Activated naive CD4-positive, alpha-beta T cell (primary cell): ENCODE measurements at places on chromosomes 11 and 22.

DNA sequence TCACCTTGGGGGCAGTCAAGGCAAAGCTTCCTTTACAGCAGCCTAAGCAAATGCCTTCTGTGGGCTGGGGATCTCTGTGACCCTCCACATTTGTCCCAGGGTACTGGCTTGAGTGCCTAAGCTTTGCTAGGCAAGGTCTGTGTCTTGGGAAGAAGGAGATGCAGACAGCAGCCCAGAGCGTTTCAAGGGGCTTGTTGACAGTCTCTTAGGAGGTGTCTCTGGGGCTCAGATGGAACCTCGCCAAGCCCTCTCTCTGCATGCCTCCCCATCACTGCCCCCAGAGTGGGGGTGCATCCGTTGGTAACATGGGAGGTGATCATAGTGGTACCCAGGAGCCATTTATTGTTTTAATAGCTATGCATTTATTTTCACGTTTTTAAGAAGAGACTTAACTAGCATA lies 29.1 kb upstream of the TMPRSS4 start:
- no peak for DNase-seq

- no peak for DNase-seq
These were observed 121.5 kb downstream of the CD44 start for GRCh38 chr11:35260342-35260985.

DNA sequence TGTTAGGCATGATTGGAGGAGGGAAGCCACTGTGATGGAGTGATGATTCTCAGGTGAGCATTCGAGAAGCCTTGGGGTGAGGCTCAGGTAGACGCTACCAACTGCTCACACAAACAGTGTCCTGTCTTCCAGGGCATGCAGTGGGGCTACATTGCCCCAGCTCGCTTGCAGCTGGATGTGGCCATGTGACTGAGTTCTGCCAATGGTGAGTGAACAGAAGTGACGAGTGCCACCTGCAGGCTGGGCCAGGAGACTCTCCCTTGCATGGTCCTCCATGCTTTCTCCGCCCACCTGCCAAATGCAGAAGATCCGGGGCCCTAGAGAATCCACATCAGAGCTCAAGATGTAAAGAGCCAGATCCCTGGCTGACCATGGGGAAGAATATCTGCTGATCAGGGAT lies 195.9 kb downstream of the BCR start:
- no peak for DNase-seq

DNA sequence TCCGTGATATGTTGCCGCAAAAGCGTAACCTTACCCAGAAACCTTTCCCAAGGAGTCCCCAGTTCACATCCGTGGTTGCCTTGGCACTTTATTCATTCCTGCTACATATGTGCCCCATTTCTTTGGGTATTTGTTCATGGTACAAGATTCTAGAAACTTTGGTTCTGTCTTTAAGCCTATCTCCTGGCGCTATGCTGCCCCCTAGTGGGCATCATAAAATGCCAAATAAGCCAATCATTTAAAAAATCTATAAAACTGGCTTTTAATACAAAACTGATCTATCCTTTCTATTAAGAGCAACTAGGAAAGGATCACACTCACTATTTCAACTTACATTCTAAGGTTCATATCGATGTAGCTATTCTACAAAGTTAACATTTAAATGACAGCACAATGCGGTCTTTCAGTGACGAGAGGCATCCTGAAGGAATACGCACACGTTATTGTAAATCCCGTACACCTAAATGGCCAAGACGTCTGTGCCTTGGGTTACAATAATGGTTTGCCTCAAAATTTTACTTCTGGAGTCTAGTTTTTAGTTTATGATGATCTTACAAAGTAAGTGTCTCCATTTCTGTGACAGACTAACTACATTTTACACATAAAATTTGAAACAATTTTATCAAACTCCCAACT lies 16.2 kb downstream of the PIWIL3 start:
- DNase-seq, result peak; percentile 9

GRCh38 chr11:57410287-57410686 lies 16.6 kb downstream of the SLC43A3 start:
- DNase-seq, result no peak

- no peak for DNase-seq
These were observed 1.1 kb upstream of the GAB2 start for GRCh38 chr11:78418584-78419211.

DNA sequence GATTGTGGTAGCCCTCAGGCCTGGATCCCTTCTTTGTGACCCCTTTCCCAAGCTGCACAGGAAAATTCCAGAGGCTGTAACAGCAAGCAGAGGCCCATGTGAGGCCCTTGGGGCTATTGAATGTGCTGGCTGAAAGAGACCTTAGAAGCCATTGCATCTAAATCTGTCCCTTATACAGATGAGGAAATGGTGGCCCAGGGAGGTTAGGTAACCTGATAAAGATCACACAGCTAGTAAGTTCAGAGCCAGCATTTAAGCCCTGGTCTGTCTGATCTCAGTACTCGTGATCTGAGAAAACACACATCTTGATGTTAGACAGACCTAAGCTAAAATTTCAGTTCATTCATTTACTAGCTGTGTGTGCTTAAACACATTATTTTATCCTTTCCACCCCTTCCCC lies 115.9 kb upstream of the TBCEL start:
- no peak for DNase-seq

DNA sequence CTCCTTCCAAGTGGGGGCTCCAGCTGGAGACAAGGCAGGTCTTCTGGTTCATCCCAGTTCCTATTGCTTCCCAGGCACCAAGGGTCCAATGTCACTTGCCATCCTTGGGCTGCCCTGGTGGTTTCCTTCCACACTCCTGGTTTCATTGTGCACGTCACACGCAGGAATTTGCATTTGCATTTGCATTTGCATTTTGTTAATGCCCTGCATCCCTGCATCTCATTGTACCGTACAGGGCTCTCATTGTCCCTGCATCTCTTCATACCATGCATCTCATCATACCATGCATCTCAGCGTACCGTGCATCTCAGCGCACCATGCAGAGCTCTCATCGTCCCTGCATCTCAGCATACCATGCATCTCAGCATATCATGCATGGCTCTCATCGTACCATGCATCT lies 112.2 kb upstream of the SYT13 start:
- no peak for DNase-seq
